Activated T-cell treated with anti-CD3 and anti-CD28 coated beads, Interleukin-2, amount 50 U/mL, for 4 hours (primary cell): ENCODE measurements at places on chromosomes 1 and 21.

DNA sequence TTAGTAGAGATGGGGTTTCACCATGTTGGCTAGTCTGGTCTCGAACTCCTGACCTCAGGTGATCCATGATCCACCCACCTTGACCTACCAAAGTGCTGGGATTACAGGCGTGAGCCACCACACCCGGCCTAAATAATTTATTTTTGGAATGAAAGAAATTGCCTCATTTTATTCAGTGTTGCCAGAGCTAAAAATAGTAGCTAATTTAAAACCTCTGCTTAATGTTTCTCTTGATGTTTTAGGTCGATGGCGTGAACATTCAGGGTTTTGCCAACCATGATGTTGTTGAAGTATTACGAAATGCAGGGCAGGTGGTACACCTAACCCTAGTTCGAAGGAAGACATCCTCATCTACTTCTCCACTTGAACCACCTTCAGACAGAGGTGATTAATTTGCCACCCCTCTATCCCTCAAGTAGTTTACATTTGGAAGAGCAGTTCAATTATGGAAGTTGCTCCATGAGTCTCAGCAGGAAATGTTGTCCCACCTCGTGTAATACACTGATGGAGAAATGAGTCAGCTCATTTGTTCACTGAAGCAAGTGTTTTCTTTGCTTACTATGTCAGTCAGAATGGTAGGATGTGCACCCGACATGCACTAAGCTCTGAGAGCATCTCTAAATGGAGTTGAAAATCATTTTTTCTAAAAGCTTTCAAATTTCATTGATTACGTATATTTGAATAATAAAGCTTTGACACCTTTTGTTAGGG lies 54.9 kb downstream of the PATJ start:
- no peak for DNase-seq

- no peak for DNase-seq
Measured at GRCh38 chr1:37404711-37405110, 69.7 kb upstream of the ZC3H12A start.

DNA sequence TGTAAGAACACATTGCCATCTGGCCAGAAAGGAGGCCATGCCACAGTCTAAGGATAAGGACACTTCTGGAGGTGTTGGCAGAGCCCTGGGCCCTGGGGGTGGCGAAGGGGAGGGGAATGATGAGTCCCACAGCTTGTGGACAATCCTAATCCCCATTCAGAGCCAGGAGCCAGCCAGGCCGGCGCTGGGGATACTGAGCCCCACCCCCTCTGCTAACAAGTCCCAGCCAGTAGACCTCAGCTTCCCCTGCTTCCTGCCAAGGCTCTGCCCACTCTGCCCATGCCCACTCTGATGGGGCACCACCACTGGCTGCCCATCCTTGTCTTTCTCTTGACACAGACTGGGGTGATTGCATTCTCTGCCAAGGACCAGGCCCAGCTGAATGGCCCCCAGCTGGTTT lies 71.9 kb downstream of the NAV1 start:
- no peak for DNase-seq

GRCh38 chr21:34135330-34135729 lies 62.0 kb downstream of the MRPS6 start:
- DNase-seq = no peak

- no peak for DNase-seq
Measured at GRCh38 chr1:9402256-9402616, 109.5 kb downstream of the SPSB1 start.

GRCh38 chr1:26936823-26937222 lies 15.3 kb downstream of the NUDC start:
- no peak for DNase-seq

DNA sequence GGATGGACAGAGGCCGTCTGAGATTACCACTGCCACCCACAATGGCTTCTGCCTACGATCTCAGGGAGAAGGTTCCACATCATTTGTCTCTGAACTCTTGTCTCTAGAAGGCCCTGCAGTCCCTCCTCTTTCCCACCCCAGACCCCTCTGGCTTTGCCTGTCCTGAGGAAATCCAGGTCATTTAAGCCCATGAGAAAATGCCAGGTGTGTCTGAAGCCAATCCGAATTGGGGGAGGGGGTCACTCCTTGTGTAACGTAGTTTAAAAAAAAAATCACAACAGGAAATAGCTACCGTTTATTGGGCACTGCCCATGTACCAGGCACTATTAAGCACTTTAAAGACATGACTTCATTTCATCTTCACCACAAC lies 7.5 kb upstream of the MYOM3 start:
- DNase-seq = no peak
